Right forelimb (tissue), 1 donor: ENCODE measurements at places on chromosomes 16 and 17.

DNA sequence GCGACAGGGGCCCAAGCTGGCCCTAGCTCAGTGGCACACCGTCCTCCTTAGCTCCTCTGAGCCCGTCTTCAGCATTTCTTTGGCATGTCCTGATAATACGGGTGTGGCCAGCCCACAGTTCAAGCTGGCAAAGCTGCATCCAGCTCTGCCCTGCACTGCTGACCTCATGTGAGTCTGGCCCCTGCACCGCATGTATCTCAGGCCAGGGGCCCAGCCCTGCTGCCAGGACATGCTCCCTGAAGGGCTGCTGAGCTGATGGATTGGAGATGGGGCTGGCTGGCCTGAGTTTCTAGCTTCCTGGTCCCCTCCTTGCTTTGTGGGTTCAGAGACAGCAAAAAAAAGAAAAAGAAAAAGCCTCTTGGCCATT, 2.4 kb downstream of the DOC2B start:
- no peak for DNase-seq

DNA sequence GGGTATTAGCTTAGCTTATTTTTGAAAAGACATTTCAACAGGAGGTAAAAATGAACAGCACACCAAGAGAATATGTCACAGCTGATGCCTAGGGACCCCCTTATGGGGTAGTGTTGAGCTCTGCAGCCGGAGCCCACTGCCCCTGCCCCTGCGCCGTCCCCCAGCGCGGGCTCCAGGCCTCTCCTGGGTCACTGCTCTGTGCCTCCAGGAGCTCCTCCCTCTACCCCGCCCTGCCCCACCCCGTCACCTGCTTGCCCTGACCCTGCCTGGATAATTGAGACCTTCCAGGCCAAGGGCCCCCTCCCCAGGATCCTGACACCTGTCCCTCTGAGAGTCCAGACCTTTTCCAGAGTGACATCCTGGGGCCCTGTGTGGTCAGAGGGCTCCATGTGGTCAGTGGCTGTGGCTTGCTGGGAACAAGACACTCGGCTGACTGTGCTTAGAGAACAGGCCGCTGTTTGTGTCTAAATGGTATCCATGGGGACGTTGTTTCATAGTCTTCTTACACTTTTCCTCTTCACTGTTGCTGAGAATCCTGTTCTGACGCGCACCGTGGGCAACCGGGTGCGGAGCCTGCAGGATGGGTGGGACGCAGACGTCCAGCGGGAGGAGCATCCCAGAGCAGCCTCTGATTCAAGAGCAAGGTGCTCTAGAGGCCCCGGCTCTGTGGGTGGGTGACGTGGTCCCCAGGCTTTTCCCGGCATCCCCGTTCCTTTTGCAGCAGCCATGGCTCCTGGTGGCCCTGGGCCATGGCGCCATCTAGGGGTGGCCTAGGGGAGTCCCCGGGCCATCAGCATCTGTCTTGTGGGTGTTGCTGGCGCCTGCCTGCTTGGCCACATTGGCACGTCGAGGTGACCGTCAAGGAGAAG, 20.0 kb upstream of the WFIKKN1 start:
- no peak for DNase-seq

DNA sequence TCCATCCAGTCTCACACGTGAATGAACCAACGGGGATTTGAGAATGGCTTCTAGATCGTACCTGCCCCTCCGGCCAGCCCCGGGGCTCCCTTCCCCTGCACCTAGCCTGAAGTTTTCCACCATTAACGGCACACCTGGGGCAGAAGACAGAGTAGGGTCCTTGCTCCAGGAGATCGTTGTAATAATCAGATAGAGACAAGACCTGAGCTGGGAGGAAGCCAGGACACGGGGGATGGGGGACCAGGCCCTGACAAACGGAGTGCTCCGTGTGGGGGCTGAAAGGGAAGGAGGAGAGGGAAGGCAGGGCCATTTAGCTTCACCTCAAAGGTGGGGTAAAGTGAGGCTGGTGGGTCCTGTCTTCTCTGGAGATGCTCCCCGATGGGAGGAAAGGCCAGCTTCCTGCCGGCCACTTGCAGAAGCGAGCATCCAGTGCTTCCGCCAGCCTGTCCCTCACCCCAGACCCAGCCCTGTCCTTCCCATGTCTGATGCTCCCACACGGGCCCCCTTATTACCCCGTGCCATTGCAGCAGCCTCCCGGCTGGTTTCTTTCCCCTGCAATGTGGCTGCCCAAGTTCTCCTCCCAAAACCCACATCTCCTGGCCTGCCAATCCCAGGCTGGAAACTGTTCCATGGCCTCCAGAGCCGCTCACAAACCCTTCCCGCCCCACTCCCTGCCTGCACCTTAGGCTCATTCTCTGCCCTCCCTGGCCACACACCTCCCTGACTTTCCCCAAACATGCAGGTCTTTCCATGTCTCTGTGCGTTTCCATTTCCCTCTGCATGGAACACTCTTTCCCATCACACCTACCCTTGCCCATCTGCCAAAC, 79.3 kb downstream of the MRC2 start:
- no peak for DNase-seq

GRCh38 chr17:28524476-28525424, 18.6 kb downstream of the FOXN1 start:
- DNase-seq = no peak

DNA sequence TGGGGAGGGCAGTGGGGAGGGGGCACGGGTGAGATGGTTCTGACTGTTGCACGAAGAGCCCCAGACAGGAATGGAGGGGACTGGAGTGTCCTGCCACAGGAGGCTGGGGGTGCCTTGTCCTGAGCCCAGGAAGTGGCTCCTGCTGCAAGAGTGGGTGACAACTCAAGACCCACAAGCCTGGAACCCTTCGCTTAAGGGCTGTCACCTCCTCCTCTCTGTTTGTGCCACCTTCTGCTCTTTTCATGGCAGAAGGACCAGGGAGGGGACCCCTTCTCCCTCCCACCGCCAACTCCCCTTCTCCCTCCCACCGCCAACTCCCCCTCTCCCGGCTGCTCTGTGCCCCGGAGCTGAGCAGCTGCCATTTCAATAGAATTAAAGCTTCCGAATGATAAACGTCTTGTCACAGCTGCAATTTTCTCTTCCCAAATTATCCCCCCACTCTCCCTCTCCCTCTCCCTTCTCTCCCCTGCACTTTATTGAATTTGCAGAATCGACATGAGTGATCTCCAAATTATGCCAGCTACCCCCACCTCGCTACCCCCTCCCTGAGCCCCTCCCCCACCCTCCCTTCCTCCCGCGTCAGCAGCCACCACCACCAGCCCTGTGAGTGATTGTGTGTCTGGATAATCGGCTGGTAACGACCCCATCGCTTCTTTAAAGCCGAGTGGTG, 13.7 kb downstream of the GJD3 start:
- DNase-seq = no peak

GRCh38 chr17:82204831-82205719, 7.6 kb downstream of the CCDC57 start:
- no peak for DNase-seq

- DNase-seq = no peak
These were observed 521.3 kb downstream of the GRIN2A start for GRCh38 chr16:9660898-9661297.

- DNase-seq = no peak
These were observed 8.1 kb downstream of the WIPI1 start for GRCh38 chr17:68449021-68449739.

DNA sequence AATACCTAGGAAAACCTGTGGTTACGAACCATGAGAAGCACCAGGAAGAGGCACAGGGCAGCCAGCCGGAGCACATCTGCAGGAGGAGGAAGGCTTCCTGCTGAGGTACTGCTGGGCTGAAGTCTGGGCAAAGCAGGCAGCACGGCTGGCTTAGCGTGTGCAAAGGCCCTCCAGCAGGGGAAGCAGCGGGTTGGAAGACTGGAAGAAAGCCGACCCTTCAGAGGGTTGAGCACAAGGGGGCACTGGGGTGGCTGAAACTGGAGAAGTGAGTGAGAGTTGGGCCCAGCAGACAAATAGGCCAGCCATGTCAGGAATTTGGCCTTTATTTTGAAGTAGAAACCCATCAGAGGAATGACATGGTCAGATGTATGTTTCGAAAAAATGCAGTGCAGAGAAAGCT, 12.1 kb upstream of the HSD3B7 start:
- no peak for DNase-seq

DNA sequence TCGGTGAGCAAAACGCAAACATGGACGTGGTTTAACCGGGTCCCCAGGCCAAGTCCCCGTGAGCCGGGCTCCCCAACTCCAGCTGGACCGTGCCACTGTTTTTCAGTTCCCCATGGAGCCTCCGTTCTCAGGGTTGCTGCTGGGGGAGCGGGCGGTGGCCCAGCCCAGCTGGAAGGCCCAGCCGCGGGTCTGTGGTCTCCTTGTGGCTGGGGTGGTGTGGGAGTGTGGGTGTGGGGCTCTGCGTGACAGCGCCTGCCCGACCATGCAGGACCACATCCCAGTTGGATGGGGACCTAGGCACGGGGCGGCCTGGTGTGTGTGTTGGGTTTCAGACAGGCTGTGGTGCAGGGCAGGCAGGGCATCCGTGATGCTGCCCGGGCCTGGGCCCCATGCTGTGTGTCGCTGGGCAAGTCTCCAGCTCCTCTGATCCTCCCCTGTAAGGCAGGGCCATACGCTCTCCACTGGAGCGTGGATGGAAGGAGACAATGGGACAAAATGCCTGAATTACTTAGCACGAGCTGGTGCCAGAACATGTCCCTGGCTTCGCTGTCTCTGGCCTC, 40.3 kb downstream of the COX4I1 start:
- DNase-seq = no peak
